Nucleus accumbens (tissue), 56 donors: ENCODE measurements at places on chromosomes 5 and 9.
A peak's percentile ranks its signal among the peaks of the same experiment; 100 is the strongest.

DNA sequence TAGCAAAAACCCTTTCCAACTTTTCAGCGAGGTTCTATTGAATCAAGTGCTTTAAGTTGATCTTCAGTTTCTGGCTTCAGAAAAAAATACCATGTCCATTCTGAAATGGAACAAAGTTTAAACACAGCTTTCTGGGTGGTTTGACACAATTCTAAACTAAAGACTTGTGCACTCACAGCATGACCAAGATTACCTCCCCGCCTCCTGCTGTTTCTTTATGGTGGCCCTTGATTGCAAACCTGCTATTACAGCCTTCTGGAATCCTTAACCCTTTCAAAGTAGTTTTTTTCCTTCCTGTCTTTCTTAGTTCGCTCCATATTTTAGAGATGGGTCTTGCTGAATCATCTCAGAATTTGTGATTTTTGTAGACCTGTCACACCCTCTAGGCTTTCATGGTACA lies 135.9 kb upstream of the FBN2 start:
- no peak for DNase-seq

DNA sequence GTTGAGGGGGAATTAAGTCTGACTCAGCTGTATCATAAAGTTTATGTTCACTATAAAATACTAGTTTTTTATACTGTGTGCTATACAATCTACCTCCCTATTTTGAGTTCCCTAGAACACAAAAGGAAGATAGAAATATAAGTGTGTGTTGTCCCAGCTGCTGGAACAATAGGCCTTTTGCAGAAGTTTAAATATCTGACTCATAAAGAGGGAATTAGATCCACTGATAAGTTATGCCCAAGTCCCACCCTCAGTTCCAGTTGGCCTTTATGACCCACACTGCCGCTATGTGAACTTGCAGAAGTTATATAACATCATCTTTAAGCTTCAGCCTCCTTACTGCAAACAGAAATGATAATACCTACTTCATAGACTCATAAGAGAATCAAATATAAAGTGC lies 88.5 kb upstream of the DAB2 start:
- DNase-seq, result no peak

- no peak for DNase-seq
Observed at GRCh38 chr5:148697809-148698196, 43.5 kb upstream of the HTR4 start.

DNA sequence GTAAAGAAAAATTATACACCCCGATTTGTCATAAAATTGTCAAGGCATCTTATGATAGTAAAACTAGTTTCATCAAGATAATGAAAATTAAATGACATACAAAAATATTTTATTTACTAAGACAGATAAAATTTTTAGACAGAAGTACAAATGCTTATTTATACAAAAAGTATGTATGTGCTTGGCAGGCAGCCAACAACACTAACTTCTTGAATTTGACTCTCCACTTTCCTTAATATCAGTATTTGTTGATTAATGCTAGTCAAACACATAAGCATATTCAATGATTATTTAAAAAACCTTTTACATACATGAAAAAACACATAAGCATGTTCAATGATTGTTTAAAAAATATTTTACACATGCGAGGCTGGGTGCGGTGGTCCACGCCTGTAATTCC lies 1079.9 kb upstream of the CDH6 start:
- DNase-seq, result no peak

GRCh38 chr5:154986151-154986550 lies 27.4 kb upstream of the KIF4B start:
- DNase-seq, result no peak

DNA sequence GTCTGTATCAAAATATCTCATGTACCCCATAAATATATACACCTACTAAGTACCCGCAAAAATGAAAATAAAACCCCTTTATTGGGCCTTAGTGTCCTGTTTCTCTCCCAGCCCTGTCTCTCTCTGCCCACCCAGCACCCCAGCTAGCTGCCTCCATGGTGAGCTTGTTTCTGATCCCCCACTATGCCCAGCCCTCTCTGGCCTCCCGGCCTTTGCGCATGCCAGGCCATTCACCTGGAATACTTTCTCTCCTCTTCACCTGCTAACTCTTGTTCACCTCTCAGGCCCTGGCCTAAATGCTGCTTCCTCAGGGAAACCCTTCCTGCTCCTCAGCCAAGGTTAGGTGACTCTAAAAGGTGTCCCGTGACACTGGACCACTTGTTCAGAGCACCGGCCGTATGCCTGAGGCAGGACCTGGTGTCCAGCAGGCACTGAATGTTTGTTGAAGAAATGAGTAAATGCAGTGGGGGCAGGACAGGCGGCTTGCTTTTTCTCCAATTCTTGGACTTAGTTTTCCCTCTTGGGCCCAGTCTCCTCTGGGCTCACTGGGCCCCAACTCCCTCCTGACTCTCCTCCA lies 58.5 kb downstream of the PSD2 start:
- DNase-seq, result no peak

GRCh38 chr5:29524227-29524626 lies 1669.3 kb upstream of the CDH6 start:
- no peak for DNase-seq

- no peak for DNase-seq
Observed at GRCh38 chr5:142364251-142365145, 39.7 kb upstream of the SPRY4 start.

DNA sequence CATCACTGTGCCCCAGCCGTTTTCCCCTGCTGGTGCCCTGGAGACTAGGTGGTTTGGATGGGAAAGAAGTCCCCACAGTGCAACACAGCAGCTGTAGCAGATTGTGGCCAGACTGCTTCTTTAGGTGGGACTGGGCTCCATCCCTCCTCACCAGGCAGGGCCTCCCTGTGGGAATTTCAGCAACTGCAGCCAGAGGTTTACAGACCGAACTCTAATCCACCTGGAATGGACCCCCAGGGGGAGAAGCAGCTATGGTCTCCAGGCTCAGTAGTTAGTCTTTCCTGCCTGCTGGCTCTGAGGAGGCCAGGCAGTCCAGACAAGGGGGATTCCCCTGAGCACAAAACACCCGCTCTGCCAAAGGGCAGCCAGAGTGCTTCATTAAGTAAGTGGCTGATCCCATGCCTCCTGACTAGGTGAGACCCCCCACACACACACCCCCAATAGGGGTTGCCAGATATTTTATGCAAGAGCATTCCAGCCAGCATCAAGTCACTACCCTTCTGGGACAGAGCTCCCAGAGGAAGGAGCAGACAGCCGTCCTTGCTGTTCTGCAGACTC lies 188.9 kb downstream of the SGCD start:
- DNase-seq, result no peak

- DNase-seq, result no peak
Observed at GRCh38 chr9:107054146-107054545, 191.2 kb downstream of the ZNF462 start.

GRCh38 chr5:11640158-11640873 lies 263.9 kb downstream of the CTNND2 start:
- no peak for DNase-seq

DNA sequence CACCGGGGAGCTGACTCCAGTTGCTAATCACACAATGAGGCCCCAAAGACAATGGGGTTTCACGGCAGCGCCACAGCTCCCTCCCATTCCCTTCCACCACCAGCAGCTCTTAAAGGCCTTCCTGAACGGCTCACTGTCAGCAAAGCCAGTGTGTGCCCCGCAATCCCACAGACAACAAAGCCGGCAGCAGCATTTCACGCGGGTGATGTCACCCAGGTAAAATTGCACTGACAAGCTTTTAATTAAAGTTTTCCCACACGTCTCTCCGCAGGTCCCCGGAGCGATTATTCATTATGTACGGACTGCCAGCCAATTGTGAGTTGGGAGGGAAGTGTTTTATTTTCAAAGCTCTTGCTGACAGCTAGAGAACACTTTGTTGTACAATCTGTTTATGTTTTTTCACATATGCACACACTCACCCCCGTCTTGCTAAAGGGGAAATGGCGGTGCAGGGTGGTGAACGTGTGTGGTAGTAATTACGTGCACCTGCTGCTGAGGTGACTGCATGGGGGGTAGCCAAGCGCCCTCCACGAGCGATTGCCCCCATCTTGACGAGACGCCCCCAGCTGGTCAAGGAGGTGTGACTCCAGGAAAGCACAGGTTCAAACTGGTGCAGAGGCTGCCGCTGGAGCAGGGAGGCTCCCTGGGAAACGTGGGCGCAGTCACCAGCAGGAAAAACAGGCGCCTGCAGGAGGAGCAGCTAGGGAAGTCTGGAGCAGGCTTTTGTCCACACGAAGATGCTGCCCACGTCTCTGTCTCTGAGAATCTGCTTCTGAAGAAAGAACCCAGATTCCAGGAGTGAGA lies 65.0 kb downstream of the IRX2 start:
- DNase-seq, result no peak

GRCh38 chr5:154115291-154115690 lies 75.2 kb upstream of the GALNT10 start:
- no peak for DNase-seq

GRCh38 chr5:2282034-2282690 lies 399.4 kb upstream of the IRX4 start:
- DNase-seq, result no peak

GRCh38 chr5:96569770-96570169 lies 92.4 kb upstream of the CAST start:
- DNase-seq, result no peak

DNA sequence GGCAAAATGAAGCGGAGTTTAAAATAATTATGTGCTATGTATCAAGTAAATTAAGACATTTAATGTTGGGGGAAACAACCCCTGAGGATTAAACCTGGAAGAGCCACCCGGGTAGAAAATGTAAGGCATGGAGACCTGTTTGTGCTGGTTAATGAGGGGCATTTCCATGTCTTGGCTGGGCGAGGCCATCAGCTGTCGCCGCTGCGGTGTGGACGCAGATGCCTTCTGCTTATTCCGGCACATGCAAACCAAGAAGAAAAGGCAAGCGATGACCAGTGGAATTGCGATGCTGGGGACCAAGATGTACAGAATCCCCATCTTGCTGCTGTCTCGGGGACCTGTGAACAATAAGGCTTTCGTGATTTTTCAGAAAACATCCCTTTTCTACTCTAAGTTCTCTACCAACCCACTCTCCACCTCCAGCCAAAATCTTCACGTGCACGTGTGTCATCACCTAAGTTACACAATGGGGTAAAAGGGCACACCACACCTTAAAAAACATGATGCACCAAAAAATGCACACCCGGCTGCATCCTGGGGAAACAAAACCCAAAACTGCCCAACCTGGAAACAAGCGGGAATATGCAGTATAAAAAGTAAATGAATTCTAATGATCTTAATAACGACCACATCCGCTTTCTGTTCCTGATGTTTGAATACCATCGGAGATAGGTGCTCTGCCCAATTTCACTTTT lies 223.5 kb downstream of the ROR2 start:
- no peak for DNase-seq

DNA sequence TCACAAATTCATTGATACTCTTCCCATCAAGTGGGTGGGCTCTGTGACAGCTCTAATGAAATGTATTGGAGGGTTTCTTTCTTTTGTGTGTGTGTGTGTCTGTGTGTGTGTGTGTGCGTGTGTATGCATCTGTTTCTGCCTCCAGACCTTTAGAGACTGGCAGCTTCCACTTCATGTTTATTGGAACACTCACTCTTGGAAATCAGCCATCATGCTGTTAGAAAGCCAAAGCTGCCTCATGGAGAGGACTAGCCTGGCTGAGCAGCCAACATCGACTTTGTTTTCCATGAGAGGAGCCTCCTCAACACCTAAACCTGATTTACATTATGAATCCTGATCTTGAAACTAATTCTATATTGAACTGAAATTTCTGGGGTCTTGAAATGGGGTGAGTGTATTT lies 128.5 kb upstream of the FAM174A start:
- no peak for DNase-seq

- no peak for DNase-seq
Observed at GRCh38 chr5:65102371-65102975, 333.7 kb downstream of the CWC27 start.

DNA sequence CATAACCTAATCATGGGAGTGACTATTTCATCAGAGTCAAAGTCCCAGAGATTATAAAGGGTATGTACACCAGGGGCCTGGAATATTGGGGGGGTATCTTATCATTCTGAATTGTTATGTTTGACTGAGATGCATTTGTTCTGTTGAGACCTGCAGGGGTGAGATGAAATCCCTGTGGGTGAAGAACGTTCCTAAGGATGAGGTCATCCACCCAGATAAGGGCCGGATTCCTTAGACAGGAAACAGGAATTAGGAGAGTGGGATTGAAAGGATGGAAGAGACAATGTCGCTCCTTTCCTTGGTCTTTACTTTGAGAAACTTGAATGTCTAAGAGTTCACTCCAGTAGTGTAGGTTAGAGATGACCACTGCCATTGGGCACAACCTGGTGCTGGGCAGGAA lies 54.7 kb downstream of the GAS1 start:
- DNase-seq, result no peak

DNA sequence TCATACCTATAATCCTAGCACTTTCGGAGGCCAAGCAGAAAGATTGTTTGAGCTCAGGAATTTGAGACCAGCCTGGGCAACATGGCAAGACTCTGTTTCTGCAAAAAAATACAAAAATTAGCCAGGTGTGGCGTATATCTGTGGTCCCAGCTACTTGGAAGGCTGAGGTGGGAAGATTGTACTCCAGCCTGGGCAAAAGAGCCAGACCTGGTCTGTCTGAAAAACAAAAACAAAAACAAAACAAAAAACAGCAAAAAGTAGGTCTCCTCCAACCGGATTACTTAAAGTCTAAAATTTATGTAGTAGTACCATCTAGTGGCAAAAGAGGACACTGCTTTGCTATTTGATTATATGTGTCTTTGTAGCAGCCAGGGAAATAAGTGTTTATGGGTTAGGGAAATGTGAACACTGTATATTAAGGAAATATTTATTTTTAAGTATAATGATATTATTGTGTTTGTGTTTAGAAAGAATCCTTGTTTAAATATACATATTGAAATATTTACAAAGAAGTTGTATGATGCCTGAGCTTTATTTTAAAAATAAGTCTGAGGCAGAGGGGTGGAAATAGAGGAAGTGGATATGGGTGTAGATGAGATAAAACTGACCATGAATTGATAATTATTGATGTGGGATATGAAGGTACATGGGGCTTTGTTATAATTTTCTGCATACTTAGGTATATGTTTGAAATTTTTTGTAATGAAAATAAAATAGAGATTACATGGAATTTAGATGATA lies 20.0 kb downstream of the APC start:
- no peak for DNase-seq

GRCh38 chr5:52015760-52016159 lies 632.5 kb downstream of the ISL1 start:
- DNase-seq, result no peak

DNA sequence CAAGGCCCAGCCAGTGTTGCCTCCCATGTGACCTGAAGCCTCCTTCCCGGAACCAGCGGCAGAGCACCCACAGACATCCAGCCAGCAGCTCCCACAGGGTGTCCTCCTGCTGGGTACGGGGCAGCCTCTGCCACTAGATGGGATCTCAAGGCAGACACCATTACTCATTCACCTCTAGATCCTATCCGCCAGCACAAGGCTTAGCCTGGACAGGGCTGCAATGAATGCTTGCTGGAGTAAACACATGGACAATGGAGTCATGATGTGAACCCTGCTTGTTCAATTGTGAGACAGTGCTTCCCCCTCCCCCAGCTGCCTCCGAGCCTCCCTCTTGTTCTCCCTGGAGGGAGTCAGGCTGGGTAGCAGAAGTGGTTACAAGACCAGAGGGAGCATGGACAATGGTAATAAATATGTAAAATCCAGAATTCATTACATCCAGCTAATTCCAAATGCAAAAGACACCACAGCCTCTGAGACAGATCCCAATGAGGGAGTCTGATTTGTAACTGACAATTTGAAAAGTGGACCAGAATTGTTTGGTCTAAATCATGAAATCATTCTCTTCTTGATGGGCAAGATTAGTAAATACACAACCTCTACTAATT lies 132.0 kb downstream of the CRB2 start:
- no peak for DNase-seq

GRCh38 chr5:110258460-110259216 lies 467.8 kb downstream of the TMEM232 start:
- no peak for DNase-seq

GRCh38 chr9:113011911-113012381 lies at the start of gene ZNF883:
TSS of gene ZNF883 (minus strand) at chr9:113012192.
- DNase-seq, result peak; percentile 49
